ENCODE measurements at places on chromosomes 11 and 22. TPM values are rescaled to one million over a fixed set of nuclear protein-coding genes. Genes with fewer than 3 reads are reported as not detected.

The TMPRSS4 gene
- total RNA-seq, result 16.8 TPM

The OR8B4 gene
- not detected for total RNA-seq

The UPK3A gene
- not detected for total RNA-seq

The CNGA4 gene
- 0.14 TPM for total RNA-seq

The MUC2 gene
- not detected for total RNA-seq

The RAG1 gene
- total RNA-seq, result 2.4 TPM

The CCDC73 gene
- total RNA-seq, result 0.07 TPM

The ANKK1 gene
- total RNA-seq, result 0.50 TPM

The LDHAL6A gene
- total RNA-seq, result not detected

The MTA2 gene
- total RNA-seq, result 136 TPM

The ARHGAP8 gene
- total RNA-seq, result 22.9 TPM

The THRSP gene
- not detected for total RNA-seq

The OR51B2 gene
- not detected for total RNA-seq
